ENCODE measurements at places on chromosomes 12 and 14. TPM values are rescaled to one million over a fixed set of nuclear protein-coding genes. Genes with fewer than 3 reads are reported as not detected.

GRCh38 chr12:22101749-22102243 lies 55.8 kb downstream of the CMAS start:
- DNase-seq, result no peak

- DNase-seq, result no peak
These were observed 135.5 kb downstream of the PAWR start for GRCh38 chr12:79555028-79555925.

DNA sequence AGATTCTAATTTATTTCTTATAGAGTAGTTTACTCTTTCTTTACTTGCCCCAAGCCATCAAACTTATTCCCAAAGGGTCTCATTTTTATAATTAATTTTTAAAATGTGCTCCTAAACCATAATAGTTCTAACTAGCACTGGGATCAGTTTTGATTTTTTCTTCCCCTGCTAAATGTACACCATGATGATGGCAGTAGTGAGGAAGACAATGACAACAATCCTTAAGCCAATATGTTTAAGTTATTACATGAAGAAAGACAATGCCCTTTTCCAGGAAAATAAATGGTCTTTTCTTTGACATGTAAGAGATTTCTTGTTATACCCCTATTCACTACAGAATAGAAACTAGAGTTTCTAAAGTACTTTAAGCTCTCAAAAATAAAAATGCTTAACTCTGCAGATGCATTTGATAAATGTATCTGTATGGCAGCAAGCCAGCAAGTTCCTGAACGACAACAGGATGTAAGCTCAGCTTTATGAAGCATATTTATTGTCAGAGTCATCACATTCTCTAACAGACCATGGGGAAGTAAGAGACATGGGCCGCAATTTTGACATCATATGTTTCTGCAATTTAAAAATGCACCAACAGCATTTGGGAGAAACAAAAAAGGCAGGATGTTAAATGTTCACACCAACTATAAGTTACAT lies 36.0 kb upstream of the SNX6 start:
- DNase-seq, result peak; percentile 44

DNA sequence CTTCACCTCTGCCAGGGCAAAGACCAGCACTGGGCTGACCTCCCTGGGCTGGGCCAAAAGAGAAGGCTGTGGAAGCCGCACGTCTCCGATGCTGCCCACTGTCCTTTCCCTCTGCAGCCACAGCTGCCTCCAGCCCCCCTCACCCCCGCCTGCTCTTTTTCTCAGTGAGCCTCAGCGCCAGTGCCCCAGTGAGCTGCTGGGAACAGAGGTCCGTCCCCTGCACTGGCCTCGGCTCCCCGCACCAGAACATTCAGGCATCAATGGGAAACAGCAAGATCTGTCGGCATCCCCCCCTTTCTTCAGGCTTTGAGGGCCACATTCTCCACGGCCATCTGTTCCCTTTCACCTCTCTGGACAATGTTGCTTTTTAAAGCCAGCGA lies 398.1 kb downstream of the ZFP36L1 start:
- DNase-seq, result no peak

DNA sequence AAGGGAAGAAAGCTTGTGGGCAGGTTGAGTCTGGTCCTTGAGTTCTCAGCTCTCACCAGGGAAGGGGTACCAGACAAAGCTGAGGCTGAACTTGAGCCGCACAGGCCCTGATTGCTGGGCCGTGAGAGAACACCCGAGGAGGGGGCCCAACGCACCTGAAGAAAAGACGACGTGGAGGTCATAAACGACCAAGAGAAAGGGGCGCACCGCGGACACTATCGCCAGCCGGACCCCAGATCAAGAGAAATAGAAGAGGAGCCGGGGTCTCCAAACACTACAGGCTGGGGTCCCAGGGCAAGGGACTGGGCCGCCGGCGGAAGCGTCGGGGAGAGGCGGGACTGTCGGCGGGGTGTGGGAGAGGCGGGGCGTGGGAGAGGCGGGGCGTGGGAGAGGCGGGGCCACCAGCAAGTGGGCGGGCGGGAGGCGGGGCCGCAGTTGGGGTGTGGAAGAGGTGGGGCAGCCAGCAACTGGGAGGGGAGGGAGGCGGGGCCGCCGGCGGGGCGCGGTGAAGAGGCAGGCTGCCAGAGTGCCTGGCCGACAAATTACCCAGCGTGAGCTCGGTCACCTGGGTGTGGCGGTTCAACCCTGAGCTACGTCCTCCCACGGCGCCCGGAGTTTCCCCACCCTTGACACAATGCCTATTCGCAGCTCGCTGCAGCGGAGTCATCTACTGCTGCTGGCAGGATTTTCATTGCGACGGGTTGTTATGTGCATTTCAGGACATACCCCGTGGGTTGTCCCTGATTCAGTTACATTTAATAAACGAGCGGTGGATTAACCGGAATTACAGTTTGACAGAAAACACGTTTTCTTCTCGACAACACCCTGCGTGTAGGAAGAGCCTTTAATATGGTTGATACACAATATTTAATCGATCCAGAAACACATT lies 15.5 kb upstream of the NEMF start:
- peak; percentile 90 for DNase-seq

DNA sequence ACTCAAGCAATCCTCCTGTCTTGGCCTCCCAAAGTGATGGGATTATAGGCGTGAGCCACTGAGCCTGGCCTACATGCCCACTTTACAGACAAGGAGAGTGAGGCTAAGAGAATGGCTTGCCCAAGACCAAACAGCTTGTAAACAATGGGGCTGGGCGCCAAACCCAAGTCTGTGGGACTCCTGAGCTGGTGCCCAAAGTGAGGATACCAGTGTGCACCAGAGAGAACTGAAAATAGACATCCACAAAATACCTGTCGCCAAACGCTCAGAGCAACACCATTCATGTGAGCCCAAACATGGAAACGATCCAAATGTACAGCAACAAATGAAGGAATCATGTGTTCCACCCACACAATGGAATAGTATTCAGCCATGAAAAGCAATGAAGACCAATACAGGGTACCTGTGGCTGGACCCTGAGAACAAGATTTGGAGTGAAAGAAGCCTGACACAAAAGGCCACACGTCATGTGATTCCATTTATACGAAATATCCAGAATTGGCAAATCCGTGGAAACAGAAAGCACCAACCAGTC lies 38.2 kb downstream of the CCNK start:
- DNase-seq, result no peak

GRCh38 chr14:39102265-39102968 lies 618 bp downstream of the SEC23A start:
- no peak for DNase-seq

- no peak for DNase-seq
These were observed 20.1 kb upstream of the CDK17 start for GRCh38 chr12:96420277-96420835.

DNA sequence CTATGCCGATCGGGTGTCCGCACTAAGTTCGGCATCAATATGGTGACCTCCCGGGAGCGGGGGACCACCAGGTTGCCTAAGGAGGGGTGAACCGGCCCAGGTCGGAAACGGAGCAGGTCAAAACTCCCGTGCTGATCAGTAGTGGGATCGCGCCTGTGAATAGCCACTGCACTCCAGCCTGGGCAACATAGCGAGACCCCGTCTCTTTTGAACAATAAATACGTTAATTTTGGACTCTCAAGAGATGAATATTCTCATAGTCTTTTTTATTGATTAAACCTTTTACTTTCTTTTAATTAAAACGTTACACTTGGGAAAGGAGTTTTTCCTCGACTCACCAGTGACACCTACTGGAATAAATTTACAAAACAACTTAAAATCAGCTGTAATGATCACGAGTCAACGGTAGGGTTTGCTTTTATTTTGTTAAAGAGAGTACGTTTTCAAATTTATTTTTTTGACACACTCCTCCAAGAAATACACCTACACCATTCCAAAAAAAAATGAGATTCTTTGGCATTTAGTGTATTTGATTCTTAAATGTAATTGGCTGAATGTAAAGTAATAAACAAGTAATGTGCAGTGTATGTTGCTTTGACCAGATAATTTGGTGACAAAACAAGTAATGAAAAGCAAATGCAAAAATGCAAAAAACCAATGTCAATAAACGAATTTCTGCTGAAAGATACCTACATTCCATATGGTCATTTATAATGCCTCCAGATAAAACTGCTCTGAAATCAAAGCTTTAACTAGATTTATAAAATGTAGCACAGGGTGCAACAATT lies 687 bp upstream of the RPS29 start:
- peak; percentile 86 for DNase-seq

DNA sequence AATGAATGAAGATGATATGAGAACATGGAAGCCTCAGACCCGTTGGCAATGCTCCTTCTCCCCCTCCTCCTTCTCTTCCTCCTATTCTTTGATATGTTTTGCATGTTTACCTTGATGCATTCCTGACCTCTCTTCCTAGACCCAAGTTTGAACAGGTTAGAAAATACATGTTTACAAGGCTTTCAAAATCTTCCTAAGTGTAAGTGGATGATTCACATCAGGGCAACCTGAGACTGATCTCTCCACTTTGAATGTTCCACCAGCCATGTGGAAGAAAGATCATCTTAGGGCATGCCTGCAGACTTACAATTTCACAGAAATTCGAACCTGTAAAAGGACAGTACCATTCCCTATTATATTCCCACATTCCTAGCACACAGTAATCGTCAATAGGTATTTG lies 18.0 kb upstream of the LDHB start:
- DNase-seq, result no peak

GRCh38 chr14:97703006-97703760 lies 906.0 kb downstream of the VRK1 start:
- DNase-seq, result peak; percentile 66

The ITGB7 gene
- 205 TPM for polyA plus RNA-seq

The CLSTN3 gene
- polyA plus RNA-seq, result 1.1 TPM

The PTGER2 gene
- polyA plus RNA-seq, result 67.7 TPM

The PRB2 gene
- polyA plus RNA-seq, result not detected

The ARHGDIB gene
- 3,273 TPM for polyA plus RNA-seq

The CAPZA3 gene
- polyA plus RNA-seq, result not detected

The DPF3 gene
- polyA plus RNA-seq, result 0.66 TPM

The LRCOL1 gene
- polyA plus RNA-seq, result not detected

All from naive thymus-derived CD4-positive, alpha-beta T cell (primary cell).